Muscle of back (tissue), 13 donors: ENCODE measurements at places on chromosomes 2 and 18. TPM values are rescaled to one million over a fixed set of nuclear protein-coding genes. Genes with fewer than 3 reads are reported as not detected.

GRCh38 chr2:216206821-216207220 is 97.7 kb downstream of the XRCC5 start:
- DNase-seq = no peak

DNA sequence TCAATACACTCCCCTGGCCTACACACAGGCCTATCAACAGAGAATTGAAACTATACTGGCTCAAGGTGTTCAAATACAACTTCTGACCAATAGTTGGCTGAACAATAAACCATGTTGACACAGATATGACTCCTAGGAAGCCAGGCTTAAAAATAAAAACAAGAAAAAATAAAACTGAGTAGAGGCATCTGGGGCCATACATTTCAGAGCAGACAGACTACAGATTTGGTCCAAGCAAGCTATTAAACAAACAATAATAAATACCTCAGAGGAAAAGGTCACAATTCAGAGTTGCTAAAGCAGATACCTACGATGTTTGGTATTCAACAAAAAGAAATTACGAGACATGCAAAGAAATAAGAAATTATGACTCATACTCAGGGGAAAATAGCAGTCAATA is 132.8 kb upstream of the ACVR2A start:
- no peak for DNase-seq

DNA sequence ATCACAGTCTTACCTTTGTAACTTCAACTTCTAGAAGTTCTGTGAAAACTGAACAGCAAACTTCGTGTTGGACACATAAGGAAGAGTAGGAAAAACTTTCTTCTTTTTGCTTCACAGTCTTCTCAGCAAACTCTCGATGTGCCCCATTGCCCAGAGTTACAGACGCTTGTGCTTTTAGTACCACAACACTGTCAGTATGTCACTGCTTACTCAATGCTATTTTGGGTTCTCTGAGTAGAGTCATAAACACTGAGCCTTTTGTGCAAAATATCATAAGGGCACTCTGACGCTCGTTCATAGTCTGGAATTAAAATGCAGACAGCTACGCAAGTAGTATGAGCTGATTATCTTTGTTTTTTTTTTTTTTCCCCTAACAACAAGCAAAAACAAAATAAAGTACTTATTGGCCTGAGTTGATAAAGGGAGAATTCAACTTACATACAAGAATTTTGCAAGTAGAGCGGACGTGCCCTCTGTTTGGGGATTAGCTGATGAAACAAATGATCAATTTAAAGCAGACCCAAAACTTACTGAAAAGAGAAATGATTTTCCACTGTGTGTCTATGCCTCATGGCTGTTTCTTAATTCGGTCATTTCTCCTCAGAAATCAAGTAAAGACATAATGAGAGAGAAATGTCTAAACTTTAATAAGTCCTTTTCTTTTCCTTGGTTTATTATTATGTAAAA is at the start of gene CDH19:
CDH19 (minus strand) TSS at position 150 of the 687 bp plus-strand sequence. CDS start 31,886 bp downstream, outside the sequence.
- no peak for DNase-seq

GRCh38 chr2:197414515-197414914 is 20.3 kb downstream of the SF3B1 start:
- DNase-seq = no peak

- DNase-seq = peak; percentile 85
These were observed 102.8 kb upstream of the CTDP1 start for GRCh38 chr18:79576686-79577351.

DNA sequence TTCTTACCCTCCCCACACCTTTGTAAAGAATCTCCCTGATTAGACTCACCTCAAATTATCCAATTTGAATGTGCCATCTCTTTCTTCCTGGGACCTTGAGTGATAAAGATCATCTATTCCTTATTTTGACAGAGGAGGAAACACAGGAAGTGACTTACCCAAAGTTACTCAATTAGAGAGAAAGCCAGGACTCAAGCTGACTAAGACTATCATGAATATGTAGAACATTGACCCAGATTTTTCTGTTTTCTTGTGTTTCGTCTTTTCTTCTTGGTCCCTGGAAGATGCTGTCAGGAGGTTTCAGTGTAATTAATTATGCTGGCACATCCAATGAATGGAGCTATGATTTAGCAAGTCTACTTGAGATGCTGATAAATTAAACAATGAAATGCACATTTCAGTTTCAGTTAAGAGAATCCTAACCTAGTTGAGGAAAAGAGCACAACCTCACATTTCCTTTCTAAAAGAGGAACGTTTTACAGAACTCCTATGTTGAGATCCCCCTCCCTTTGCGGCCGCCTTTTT is 380.4 kb downstream of the CLIP4 start:
- no peak for DNase-seq

GRCh38 chr2:284896-285492 is 2.9 kb downstream of the ALKAL2 start:
- DNase-seq = no peak

- DNase-seq = peak; percentile 46
These were observed 41.3 kb downstream of the PSMG2 start for GRCh38 chr18:12744103-12744502.

DNA sequence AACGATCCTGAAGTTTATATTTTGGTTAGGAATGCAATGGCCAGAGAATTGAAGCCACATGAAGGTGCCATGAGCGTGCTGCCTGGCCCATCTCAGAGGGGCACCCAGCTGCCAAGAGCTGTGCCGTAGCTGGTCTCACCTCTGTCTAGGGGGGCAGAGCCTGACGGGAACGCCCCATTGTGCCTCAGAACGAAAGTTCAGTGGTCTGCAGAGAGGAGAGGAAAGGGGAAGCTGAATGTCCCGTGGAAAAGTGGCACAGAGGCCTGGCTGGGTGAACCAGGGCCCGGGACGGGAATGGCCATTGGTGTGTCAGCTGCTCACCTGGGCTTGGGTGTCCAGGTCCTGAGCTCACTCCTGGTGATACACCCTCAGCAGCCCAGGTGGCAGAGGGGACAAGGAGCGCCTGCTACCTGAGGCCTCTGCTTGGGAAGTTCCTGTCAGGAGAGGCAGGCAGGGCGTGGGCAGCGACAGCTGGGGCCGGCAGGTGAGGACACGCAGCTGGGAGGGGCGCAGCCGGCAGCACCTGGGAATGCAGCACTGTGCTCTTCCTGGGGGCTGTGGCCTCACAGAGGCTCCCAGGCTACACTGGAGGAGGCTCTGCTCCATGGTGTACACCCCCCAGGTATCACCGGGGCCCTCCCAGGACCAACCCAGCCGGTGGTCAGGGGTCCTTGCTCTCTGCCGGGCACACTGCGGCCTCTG is 67.3 kb downstream of the PARD6G start:
- DNase-seq = no peak

- DNase-seq = no peak
These were observed 16.6 kb downstream of the SLC35F5 start for GRCh38 chr2:113739849-113740248.

DNA sequence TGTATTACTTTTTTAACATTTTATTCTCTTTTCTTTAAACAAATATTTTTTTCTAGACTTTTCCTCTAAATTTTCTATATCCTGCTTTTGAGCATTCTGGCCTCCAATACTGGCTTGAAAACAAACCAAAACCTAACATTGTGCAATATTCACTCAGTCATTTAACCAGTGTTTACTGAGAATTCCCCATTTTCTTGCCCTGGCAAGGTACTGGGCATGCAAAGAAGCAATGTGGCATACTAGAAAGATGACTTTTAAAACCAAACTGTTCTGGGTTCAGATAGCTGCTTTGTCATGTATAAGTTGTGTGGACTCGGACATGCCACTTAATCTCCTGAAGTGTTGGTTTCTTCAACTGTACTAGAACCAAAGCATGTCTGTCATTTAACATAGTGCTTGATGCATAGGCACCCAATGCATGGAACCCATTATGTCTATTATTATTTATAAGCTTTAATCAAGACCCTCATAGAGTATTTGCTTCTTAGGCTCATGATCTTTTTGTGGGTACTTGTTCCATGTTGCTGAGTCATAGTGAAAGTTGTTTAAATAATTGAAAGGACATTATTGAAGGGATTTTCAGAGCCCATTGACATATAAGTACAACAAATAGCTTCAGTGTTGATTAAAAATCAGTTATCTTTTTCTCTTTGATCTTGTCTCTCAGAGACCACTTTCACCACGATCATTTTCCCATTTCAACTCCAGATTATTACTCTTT is 185.4 kb upstream of the OSR1 start:
- no peak for DNase-seq

GRCh38 chr18:61887838-61888237 is 5.0 kb downstream of the RNF152 start:
- no peak for DNase-seq

DNA sequence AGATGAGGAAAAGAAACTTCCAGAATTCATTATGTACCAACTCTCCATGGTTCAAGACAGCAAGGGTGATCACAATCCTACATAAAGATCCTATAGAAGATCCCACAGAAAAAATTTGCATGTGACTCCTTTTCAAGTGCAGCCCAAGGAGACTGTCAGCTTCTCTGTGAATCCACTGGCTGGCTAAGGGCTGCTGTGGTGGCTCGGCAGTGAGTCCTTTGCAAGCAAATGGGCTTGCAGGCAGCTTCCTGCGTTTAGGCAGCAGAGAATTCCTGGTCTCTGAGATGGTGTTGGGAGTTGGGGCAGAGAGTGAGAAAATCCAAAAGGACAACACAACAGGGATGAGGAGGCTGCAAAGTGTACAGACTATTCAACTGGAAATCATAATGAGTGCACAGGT is 43.4 kb downstream of the NABP1 start:
- no peak for DNase-seq

GRCh38 chr2:156430236-156430979 is 5.8 kb upstream of the GPD2 start:
- DNase-seq = no peak

- no peak for DNase-seq
These were observed 107.2 kb downstream of the GALNT1 start for GRCh38 chr18:35688757-35689156.

GRCh38 chr2:13091455-13091854 is 374.7 kb downstream of the TRIB2 start:
- no peak for DNase-seq

- no peak for DNase-seq
These were observed 62.3 kb upstream of the TMEM178A start for GRCh38 chr2:39603436-39603835.

GRCh38 chr18:31516437-31516836 is 18.5 kb downstream of the DSG2 start:
- DNase-seq = no peak

The CFC1 gene
- polyA plus RNA-seq = not detected

The TCF7L1 gene
- 39.5 TPM for polyA plus RNA-seq

The FAP gene
- 89.9 TPM for polyA plus RNA-seq

The HOXD3 gene
- 2.2 TPM for polyA plus RNA-seq

The POMC gene
- 2.3 TPM for polyA plus RNA-seq

The DHRS9 gene
- 0.67 TPM for polyA plus RNA-seq

The ITGB6 gene
- polyA plus RNA-seq = 34.4 TPM
